Dorsolateral prefrontal cortex (tissue), 122 donors: ENCODE measurements at places on chromosomes 13 and 19.
A peak's percentile ranks its signal among the peaks of the same experiment; 100 is the strongest.

GRCh38 chr13:71522941-71523526 lies 344.0 kb downstream of the DACH1 start:
- no peak for DNase-seq

GRCh38 chr19:48419158-48419920 lies 25.9 kb downstream of the GRIN2D start:
- DNase-seq, result peak; percentile 54

DNA sequence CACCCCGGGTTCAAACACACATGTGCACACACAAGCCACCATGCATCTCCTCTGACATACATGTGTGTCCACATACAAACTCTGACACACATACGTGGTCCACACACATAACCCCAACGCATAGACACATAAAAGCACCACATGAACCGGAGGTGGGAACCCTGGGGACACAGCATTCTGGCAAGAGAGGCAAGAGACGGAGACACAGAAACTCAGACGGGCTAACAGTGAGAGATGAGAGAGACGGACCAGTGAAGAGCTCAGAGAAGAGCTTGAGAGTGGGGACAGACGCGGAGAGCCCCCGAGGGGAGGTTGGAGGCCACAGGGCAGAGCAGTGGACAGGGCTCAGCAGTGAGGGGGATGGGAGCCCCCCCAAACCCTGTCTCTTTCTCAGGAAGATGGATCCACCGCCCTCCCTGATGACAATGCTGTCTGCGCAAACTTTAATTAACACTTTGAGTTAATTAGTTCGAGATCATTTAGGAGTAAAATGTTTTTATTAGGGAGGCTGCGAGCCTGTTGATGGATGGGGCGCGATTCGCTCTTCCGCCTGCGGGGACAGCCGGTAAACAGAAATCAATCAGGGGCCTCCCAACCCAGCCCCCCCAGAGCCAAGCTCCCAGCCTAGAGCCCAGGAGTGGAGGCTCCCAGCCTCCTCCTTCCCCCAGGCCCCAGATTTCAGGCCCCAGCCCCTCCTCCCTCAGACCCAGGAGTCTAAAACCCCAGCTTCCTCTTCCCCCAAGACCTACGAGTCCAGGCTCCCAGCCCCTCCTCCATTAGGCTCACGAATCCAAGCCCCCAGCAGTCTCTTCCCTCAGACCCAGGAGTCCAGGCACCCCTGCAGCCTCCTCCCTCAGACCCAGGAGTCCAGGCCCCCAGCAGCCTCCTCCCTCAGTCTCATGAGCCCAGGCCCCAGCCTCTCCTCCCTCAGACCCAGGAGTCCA lies 9.5 kb upstream of the ERFL start:
- no peak for DNase-seq

- no peak for DNase-seq
Measured at GRCh38 chr13:40618581-40619478, 47.6 kb downstream of the FOXO1 start.

DNA sequence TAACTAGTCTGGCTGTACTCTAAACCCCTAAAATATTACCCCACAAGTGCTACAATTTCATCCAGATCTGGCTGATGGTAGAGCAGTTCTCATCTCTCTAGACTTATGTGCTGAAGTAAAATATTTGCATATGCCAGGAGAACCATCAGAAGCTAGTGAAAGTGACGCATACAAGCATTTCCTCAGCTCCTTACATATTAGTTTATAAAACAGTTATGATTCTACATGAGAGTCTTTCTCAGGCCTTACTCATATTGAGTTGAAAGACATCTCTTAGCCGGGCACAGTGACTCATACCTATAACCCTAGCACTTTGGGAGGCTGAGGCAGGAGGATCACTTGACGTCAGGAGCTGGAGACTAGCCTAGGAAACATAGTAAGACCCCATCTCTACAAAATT lies 15.9 kb upstream of the ZNF30 start:
- no peak for DNase-seq

DNA sequence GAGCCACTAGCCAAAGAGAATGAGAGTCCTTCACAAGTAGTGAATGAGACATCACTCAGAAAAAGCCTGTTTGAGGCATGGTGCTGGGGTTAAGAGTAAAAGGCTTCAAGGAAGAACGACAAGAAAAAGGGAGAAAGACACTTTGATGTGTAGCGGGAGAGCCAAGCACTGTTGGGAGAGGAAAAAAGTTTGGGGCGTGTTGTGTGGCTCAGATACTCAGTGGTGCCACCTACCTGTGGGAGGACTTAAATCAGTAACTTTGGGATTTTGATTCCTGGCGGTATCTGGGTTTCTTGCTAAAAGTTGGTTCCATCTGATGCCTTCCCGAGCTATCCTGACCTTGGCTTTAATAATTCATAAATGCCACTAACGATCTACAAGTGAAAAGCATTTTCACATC lies 12.3 kb downstream of the ELSPBP1 start:
- DNase-seq, result no peak

- no peak for DNase-seq
Measured at GRCh38 chr19:13282486-13283065, 132.4 kb downstream of the IER2 start.

GRCh38 chr19:30314056-30314804 lies 58.0 kb upstream of the ZNF536 start:
- no peak for DNase-seq

- DNase-seq, result no peak
Measured at GRCh38 chr13:79121286-79121685, 284.8 kb downstream of the RBM26 start.

GRCh38 chr13:99507054-99507453 lies 5.8 kb downstream of the TM9SF2 start:
- DNase-seq, result no peak

GRCh38 chr19:6740589-6741343 lies 1.3 kb downstream of the TRIP10 start:
- no peak for DNase-seq

DNA sequence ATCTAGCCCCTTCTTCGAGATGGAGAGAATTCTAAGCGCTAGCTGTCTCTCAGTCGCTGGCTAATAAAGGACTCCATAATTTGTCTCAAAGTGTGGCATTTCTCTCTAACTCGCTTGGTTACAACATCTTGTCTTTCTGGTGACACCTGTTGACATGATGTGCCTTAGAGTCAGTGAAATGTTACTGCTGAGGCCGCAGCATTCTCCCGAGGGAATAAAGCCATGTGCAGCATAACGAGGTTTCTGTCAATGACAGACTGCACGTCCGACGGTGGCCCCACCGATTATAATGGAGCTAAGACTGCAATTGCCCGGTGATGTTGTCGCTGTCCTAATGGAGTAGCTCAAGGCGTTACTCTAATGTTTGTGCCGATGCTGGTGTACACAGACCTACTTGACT lies 20.3 kb upstream of the GPR32 start:
- no peak for DNase-seq

DNA sequence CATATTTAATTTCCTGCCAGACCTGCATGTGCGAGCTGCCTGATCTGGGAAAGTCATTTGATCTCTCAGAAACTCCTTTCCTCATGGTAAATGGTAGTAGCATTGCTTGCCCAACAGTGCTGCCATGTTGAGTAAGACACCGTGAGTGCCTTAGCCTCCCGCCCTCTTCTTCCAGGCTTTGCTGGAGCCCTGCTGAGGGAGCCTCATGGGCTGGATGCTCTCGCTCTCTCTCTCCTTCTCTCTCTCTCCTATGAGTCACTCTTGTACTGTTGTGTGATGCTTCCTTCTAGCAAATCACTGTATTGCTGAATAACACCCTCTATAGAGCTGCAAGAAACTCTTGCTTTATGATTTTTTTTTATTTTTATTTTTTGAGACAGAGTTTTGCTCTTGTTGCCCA lies 365.5 kb downstream of the UQCRFS1 start:
- DNase-seq, result no peak
